CD8-positive, alpha-beta memory T cell (primary cell): ENCODE measurements at places on chromosomes 1 and 21. TPM values are rescaled to one million over a fixed set of nuclear protein-coding genes. Genes with fewer than 3 reads are reported as not detected.

DNA sequence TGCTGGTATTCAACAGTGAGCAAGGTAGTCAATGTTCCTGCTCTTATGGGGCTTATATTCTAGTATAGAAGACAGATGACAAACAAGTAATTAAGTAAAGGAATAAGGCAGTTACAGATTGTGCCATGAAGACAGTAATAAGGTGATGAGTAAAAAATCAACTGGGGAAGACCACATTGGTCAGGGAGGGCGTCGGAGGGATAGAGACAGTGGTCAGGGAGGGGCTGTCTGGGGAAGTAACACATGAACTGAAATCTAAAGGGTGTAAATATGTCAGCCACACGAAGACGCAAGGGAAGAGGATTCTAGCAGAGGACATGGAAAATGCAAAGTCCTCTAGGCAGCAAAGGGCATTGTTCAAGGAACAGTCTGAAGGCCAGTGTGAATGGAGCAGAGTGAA lies 10.1 kb downstream of the IL12RB2 start:
- no peak overlapping the region for H3K27ac ChIP-seq
- no peaks in the 10 kb centered on the region for H3K4me1 ChIP-seq
- no peaks in the 10 kb centered on the region for H3K36me3 ChIP-seq
- DNase-seq = no peak
- H3K4me3 ChIP-seq = no peak overlapping the region
- no peaks in the 10 kb centered on the region for H3K27me3 ChIP-seq

DNA sequence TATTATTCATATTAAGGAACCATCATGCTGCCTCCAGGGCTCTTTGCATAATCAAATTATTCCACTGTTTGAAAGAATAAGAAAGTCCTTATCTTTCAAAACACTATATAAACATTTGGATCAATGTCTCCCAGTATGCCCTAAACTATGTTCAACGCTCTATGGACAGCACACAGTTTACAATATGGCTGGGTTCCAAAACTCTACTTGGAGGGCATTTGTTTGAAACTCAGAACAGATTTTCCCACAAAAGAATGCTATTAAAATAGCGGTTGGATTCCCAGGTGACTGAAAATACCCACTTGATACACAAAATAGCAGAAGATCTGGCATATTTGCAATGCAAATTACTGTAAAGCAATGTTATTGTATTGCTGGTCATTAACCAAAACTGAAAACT lies 3.2 kb downstream of the HAO2 start:
- no peaks in the 10 kb centered on the region for H3K4me1 ChIP-seq
- no peaks in the 10 kb centered on the region for H3K27me3 ChIP-seq
- no peak overlapping the region for H3K4me3 ChIP-seq
- DNase-seq = no peak
- no peak overlapping the region for H3K27ac ChIP-seq

DNA sequence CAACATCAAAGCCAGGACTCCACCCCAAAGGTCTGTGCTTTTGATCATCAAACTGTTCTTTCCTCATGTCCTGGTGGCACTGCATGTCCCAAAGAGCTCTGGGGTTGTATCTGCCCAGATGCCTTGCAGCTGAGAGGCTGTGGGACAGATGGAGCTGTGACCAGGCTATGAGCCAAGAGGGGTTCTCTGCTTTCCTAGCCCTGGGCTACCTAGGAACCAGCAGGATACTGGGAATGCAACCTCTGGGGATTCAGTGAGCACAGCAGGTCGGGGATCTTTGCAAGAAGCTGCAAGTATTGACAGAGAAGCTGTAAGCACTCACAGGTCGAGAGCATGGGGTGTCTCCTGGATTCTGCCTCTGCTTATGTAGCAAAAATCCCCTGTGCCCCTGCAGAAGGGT lies 186.6 kb downstream of the GRIK3 start:
- H3K4me1 ChIP-seq = no peaks in the 10 kb centered on the region
- no peak for DNase-seq
- no peak overlapping the region for H3K4me3 ChIP-seq
- H3K27me3 ChIP-seq = no peaks in the 10 kb centered on the region
- no peaks in the 10 kb centered on the region for H3K36me3 ChIP-seq

Gene INSRR
- total RNA-seq = 0.07 TPM

Gene PRDX6
- 140 TPM for total RNA-seq

Gene C1orf94
- total RNA-seq = not detected
